ENCODE measurements at places on chromosomes 6 and 20.

DNA sequence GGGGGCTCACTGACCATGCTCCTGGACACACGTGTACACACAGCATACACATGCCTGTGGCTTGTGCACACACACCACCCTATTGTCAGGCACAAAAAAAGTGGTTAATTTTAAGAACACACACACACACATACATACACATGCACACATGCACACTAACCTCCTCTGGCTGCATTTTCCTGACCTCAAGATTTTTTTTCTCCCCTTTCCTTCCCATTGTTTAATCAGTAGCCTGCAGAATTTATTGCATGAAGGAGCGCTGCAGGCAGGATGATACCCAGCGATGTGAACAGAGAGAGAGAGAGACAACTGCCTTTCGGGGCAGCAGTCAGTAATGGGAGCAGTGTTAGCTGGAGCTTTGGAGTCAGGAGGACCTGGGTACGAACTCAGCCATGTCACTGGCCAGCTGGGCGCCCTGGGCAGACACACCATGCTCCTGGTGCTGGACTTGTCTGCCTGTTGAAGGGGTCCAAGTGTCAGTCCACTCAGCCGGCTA lies 990 bp upstream of the TRAF3IP2 start:
- ATAC-seq = no peak

DNA sequence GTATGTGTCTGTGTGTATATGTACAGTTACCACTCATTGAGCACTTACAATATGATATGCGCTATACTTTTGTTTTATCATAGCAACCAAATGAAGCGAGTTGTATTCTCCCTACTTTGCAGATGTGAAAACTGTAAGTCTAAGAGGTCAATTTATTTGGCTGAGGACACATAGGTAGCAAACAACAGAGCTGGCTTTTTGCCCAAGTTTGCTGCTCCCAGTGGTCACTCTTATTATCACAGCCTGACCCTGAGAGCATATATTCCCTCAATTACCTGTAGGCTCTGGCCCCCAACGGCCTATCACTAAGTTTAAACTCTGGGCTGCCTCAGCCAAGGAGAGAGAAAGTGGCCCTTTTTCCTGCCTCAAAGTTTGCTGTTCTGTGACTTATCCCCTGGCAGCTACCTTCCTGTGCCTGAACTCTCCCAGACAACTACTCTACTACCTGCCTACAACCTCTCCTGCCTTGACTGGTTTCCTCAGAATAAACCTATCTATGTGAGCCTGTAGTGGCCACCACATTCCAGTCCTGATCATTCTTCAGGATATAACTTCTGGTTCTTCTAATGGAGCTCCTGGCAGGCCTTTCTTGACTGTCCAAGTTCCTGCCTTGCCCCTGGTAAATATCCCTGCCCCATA lies 221.8 kb downstream of the FRK start:
- no peak for ATAC-seq

DNA sequence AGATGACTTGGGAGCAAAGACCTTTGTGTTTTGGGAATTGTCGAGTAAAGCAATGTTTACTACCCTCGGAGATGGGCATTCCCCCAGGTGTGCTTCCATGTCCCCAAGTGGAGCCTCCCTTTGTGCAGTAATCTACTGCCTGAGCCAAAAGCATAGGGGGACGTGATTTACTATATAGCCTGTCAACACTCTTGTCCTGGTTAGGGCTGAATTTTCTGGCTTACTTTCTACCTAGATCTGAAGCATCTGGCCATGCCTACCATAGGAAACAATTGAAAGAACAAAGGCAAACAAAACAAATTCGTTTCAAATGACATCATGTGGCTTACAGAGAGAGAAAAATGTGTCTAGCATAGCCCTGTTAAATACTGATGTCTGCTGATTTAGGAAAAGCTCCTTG lies 350.6 kb downstream of the SAMD5 start:
- ATAC-seq = no peak

GRCh38 chr6:75952128-75952527 lies 120.3 kb downstream of the IMPG1 start:
- ATAC-seq = no peak

DNA sequence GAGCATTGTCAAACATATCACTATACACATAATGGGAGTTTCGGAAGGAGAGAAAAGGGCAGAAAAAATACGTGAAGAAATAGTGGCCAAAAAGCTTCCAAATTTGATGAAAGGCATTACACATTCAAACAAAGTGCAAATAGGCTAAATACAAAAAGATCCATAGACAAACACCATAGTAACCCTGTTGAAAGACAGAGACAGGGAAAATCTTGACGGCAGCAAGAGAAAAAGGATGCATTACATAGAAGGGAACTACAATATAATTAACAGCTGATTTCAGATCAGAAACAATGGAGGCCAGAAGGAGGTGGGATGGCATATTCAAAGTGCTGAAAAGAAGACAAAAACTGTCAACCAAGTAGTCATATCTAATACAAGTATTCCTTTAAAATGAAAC lies 170.8 kb downstream of the MRPL14 start:
- ATAC-seq = no peak

DNA sequence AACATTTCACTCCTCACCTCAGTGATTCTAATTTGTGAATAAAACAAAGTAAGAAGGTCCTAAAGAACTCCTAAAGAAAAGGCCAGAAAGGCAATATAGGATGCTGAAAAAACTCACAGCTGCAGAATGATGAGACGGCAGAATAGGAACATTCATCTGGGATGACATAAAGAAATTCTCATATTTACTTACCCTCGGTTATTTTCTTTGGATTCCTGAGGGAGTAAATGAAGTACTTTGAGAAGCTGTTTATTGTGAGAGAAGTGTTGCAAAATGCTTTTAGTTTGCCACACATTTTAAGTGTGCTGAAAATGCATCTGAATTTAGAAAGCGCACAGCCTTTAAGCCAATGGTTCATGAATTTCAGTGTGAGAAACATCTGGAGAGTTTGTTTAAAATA lies 35.7 kb upstream of the RBL1 start:
- no peak for ATAC-seq

DNA sequence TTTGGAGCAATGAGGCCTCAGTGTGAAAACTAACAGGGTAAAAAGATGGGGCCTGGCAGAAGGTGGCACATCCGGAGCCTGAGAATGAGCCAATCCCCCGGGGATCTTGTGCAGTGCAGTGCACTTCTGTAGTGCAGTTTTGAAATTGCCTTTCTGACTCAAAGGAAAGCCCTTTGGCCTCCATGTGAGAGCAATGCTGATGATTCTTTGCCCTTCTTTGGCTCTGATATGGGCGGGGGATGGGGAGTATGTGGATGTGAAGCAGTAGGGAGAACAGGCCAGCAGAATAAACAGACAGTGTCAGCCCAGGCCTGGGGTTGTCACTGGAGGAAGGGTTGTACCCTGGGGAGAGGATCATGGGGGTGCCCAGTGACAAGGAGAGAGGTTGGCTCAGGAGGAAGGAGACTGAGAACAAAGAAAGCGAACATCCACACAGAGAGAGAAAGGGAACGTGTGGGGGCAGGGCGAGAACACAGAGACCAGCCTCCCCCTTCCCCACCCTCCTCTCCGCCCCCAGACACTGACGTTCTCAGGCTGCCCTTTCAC lies 351.2 kb downstream of the CDC5L start:
- ATAC-seq = peak; percentile 8

- no peak for ATAC-seq
These were observed 44.3 kb upstream of the PTGIS start for GRCh38 chr20:49612127-49612738.

DNA sequence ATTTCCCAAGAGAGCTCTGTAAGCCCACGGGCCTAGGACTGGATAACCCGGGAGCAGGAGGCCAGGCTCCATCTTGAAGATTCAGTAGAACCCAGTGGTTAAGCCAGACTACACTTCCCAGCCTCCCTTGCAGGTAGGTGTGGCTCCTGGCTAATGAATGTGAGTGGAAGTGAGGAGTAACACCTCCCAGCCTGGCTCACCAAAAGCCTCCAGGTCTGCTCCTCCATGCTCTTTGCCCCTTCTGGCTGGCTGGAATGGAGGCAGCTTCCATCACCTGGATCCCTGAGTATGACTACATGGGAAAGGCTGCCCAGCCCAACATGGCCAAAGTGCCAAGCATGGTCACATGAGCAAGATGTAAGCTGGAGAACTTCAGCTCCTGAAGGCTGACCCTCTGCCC lies 9.7 kb downstream of the LRRN4 start:
- ATAC-seq = no peak

DNA sequence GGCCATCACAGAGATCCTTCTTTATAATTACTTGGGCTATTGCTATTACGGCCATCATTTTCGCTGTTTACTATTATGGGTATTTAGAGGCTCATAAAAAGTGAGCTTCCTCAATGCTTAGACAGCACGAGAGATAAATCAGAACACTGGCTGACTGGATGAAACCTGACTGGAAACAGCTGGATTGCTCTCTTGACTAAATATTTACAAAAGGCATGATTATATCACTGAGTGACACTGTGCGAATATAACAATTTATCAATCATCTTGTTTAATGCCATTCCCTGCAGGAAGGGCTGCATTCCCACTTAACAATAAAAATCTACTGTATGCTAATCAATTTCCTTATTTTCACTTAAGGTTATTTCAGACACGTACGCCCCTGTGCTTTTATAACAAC lies 260.1 kb upstream of the ARID1B start:
- no peak for ATAC-seq

DNA sequence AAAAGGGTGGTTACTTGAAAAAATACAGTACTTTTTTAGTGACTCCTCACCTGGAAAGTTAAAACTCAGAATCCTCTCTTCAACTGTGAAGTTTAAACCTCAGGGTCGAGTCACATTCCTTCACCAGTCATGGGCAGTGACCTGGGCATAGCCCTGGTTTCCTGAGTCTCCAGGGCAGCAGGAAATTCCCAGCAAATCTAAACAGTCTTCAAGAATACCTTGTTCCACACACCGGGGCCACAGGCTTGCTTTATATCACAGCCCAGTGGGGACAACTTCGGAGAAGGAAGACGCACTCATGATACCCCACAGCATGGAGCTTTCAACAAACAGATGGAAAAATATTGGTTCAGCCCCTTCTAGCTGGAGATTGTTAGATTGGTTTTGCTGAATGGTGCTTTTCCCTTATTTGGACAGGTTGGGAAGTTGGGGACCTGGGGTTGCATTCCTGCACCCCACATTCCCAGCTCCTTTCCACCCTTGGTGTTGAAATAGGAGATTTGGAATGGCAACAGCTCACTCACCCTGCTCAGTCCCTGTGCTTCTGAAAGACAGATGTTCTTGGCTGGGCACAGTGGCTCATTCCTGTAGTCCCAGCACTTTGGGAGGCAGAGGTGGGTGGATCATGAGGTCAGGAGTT lies 113.0 kb upstream of the TMEM170B start:
- no peak for ATAC-seq

- no peak for ATAC-seq
These were observed 31.2 kb downstream of the SNAP25 start for GRCh38 chr20:10249822-10250221.

DNA sequence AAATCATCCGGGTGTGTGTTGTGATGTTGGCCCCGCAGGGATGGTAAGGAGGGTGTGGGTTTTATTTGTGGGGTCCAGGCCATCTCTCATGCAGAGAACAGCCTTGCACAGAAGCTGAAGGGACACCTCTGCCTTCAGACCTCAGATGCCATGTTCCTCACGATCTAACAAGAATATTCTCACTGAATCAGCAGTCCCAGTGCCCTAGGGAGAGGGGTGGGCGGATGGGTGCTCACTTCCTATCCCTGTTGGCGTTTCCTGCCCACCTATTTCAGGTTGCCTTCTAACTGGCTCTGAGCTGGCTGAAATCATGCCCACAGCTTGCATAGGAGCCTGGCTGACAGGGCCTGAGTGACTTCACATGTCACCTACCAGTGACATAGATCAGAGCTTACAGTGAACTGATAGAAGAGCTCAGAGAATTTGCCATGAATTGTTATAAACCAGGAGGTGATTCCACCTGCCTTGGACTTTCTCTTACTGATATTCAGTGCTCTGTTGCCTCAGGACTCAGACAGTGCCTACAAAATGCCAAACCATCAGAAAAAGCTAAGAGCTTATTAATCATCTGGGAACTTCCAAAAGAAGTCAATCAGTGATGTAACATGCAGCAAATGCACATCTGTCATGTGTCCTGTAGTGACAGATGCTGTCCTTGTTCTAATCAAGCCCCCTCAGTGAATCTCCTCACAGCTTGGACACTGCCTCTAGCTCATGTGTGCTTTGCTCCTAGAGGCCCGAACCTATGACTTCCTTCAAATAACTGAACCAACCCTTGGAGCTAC lies 285.8 kb upstream of the PRND start:
- ATAC-seq = no peak

DNA sequence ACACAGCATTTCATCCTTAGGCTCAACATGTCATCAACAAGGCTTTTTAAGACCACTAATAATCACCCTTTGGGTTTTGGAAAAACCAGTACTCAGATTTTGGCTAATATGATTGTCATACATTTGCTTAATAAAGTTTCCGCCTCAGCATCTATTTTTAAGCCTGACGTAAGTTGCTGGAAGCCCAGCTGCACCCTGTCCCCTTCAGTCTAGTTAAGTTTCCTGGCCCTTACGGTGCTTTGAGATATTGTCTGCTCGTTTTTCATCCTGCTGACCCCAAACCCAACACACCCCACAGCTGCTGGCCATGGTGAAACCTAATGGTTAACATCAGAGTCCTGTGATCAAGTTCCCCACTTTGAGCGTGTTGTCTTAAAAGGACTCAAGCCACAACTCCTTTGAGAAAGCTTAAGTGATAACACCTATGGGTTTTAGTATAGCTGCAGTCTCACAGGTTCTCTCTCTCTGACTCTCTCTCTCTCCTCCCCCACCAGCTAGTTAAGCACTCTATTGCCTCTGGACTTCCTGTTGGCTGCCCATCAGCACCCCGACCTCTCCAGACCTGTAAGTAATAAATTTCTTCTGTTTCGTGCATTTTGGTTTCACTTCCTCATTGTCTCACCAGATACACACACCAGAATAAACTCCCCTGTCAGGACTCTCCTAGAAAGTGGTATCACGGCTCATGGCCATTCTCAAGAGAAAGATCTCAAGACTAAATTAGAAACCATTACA lies 802.0 kb downstream of the C6orf118 start:
- ATAC-seq = no peak

- no peak for ATAC-seq
These were observed 9.9 kb downstream of the GSTA4 start for GRCh38 chr6:52985228-52985627.

DNA sequence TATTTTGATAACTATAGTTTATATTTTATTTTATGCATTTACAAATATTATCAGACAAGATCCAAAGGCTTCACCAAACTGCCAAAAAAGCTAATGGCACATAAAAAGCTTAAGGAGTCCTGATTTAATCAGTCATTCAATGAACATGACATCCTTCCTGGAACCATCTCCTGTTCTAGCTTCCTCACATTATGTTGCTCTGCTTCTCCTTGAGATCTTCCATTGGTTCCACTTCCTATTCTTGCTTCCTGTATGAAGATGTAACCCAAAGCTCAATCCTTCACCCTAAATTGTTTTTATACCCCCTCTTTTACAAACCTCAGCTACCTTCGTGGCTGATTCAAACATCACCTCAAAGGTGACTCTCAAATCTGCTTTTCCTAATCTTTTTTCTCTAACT lies 4.5 kb upstream of the BRD2 start:
- no peak for ATAC-seq

- no peak for ATAC-seq
These were observed 163.5 kb downstream of the PRL start for GRCh38 chr6:22133357-22133756.

Data from activated CD4-positive, CD25-positive, alpha-beta regulatory T cell treated with anti-CD3 and anti-CD28 coated beads, Interleukin-2, amount 50 U/mL, for 24 hours (primary cell).